Epithelial cell of esophagus (primary cell): ENCODE measurements at places on chromosomes 11 and 22.
A peak's percentile ranks its signal among the peaks of the same experiment; 100 is the strongest.

DNA sequence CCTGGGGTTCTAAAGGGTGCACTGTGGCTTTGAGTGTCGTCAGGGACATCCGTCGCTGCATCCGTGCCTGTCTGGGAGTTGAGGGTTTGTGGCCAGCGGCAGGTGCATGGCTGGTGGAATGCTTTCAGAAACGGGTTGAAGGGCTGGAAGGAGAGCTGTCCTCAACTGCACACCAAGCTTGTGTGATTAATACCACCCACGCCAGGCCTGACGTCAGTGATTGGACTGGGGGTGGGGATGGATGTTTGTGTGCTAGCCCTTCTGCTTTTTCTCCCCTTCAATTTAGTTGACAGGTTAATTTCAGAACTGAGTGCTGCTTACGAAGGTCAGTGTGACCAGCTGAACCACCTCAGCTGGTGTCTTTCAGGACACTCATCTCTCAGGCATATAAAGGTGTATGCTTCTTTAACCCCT, 3.2 kb upstream of the GAB2 start:
- DNase-seq = peak; percentile 47

DNA sequence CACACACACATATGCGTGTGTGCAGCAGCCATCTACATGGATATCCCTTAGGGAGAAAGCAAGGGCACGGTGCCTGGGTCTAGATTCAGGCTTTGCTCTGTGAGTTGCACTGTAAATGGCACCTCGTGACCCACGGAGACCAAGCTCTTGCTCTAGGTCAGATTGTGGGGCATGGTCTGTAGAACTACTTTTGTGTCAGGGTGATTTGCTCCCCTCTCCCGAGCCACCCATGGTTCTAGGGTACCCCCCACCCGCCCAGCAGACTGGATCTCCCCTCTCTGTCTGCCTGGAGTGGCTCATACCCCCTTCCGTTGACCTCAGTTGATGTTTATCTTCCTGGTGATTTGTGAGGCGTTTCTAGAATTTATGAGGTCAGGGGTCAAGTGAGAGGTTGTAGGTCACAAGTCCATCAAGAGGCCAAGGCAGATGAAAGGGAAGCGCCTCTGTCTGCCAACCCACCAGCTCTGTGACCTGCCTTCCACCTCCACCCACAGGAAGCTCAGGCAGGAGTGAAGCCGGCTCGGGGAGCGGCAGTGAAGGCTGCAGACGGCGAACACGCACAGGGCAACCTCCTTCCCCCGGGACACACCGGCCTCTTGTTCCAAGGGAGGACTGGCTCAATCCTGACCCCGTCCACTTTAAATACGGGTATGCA, 76.2 kb upstream of the TTLL12 start:
- peak; percentile 6 for DNase-seq

DNA sequence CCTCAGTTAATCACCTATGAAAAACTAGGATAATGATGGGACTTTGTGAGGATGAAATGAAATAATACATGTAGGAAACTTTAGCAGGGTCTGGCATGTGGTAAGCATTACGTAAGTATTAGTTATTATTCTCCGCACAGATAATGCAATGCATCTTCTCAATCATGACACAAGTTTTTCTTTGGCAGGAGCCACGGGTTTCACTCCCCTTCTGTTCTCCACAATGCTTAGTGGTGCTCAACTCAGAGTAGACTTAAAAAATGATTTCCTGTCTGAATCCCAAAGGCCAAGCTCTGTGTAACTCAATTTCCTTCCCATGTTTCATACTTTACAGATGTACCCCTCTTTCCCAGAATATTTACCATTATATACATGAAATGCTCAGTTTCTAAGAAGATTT, 82.9 kb downstream of the CCDC34 start:
- DNase-seq = no peak

GRCh38 chr11:129828301-129828836, 12.7 kb downstream of the TMEM45B start:
- peak; percentile 93 for DNase-seq

DNA sequence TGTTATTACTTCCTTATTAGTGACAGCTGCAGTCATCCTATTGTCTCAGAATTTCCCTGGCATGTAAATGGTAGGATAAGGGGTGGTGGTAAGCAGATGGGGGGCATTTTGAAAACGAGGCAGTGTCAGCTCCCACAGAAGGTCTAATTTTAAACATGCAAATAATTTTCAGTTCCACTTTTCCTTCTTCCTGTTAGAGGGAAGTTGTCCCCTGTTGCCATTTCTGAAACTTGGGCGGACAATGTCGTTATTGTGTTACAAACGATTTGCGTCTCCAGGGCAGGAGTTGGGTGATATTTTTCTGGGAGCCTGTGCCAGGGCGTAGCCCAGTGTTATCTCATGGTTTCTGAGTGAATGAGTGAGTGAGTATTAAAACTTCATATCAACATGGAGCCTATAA, 7.4 kb downstream of the PTPRJ start:
- DNase-seq = no peak

- DNase-seq = no peak
Measured at GRCh38 chr11:97574976-97575665, 1185.3 kb downstream of the JRKL start.

GRCh38 chr22:21753374-21754111, 17.9 kb upstream of the YPEL1 start:
- DNase-seq = no peak

DNA sequence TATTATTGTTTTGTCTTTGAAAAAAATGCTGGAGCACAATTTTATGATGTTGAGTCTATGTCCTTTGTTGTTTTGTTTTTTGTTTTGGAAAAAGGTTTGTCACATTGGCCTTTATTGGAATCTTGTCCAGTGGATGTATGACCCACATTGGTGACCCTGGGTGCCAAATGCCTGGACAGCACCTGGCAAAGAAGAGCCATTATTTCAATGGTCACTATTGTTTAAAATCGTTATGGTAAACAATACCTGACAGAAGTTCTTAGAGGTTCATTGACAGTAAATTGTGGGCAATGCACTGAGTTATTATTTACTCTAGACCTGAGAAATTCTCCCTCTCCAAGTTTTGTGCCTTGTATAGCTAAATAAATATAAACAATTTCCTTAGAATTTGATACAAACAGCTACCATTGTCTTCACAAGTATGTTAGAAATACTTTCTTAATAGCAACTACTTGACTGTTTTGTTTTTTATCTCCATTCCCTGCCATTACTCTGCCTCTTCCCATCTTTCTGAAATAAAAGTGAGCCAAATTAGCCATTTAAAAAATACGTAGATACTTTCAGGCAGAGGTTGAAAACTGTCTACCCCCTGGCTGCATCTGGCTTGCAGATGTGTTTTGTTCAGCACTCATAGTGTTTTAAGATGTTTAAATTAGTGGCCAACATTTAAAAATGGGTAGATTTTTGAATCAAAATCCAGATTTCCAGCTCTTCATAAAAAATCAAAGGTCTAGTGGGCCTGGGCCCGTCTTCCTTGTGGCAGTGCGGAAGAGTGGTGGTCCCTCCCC, 39.9 kb downstream of the BMAL1 start:
- DNase-seq = no peak
